RWPE1 (cell line): ENCODE measurements at places on chromosomes 6 and 20.

DNA sequence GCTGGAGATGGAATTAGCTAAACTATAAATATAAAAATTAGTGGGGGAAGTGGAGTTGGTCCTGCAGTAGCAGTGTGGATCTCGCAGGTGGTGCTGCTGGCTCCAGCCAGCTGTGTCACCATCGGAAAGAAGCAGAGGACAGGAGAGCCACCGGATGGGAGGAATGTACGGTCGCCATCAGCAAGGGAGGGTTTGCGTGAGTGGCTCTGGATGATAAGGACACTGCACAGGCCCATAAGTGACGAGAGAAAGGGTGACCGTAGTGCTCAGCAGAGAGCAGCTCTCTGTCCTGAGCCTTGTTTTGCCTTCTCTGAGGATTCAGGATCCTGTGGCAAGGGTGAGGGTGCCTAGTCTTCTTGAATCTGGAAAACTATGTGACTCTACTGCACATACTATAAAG is 378.7 kb downstream of the ZFAND3 start:
- DNase-seq, result no peak

- DNase-seq, result no peak
These were observed 51.5 kb upstream of the NNAT start for GRCh38 chr20:37469531-37469930.

- DNase-seq, result peak; percentile 25
These were observed 14.1 kb upstream of the TENT5A start for GRCh38 chr6:81766482-81767069.

GRCh38 chr20:14543040-14543439 is 205.6 kb upstream of the FLRT3 start:
- no peak for DNase-seq

DNA sequence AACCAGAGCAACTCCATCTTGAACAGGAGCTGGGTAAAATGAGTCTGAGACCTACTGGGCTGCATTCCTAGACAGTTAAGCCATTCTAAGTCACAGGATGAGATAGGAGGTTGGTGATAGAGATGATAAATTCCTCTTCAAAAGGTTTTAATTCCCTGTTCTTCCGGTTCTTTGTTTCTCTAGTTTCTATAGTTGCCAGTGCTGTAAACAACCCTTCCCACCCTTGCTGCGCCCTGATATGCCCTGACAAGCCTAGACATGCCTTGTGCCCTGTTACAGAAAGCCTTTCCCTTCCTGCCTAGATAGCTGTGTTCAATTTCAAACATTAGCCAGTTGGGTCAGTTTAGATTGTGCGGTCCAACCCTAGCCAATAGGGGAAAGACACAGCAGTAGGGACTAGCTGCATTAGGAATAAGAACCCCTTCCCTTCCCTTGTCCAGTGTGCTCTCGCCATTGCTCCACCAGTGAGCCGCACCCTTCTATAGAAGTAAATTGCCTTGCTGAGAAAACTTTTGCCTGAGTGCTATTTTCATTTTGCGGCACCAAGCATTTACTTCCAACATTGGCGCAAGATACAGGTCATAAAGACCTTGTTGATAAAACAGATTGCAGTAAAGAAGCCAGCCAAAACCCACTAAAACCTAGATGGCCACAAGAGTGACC is 52.5 kb upstream of the CCN2 start:
- no peak for DNase-seq
